ENCODE measurements at places on chromosomes 12 and 14. TPM values are rescaled to one million over a fixed set of nuclear protein-coding genes. Genes with fewer than 3 reads are reported as not detected.

- no peaks in the 10 kb centered on the region for H3K36me3 ChIP-seq
- no peaks in the 10 kb centered on the region for H3K27me3 ChIP-seq
- H3K4me1 ChIP-seq: peaks cover 10% of the 10 kb centered on the region
- DNase-seq: no peak
Measured at GRCh38 chr12:116122628-116123027, 154.9 kb downstream of the MED13L start.

DNA sequence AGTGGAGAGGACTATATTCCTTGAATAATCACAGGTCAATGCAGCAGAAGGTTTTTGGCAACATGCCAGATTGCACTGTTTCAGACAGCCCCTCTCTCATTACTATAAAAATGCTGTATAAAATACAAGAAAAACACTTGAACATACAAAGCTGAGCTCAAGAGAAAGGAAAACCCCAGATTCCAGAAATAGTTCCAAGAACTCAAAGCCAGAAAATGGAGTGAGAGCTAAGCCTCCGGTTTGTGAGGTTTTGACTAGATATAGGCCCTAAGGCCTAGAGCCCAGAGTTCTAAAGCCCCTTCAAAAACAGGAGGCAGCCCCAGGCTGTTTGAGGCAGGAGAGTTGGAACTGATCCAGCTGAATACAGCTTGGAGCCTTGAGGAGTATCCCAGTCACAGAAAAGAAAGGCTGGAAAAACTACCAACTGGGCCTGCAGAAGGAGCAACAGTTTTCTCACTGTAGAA lies 29.4 kb upstream of the ACTN1 start:
- H3K27me3 ChIP-seq: no peaks in the 10 kb centered on the region
- H3K27ac ChIP-seq: peak overlapping the region; percentile 24
- no peaks in the 10 kb centered on the region for H3K36me3 ChIP-seq
- no peak for DNase-seq
- H3K4me1 ChIP-seq: peaks cover 3% of the 10 kb centered on the region

Gene PRKD1
- total RNA-seq: 12.4 TPM

DNA sequence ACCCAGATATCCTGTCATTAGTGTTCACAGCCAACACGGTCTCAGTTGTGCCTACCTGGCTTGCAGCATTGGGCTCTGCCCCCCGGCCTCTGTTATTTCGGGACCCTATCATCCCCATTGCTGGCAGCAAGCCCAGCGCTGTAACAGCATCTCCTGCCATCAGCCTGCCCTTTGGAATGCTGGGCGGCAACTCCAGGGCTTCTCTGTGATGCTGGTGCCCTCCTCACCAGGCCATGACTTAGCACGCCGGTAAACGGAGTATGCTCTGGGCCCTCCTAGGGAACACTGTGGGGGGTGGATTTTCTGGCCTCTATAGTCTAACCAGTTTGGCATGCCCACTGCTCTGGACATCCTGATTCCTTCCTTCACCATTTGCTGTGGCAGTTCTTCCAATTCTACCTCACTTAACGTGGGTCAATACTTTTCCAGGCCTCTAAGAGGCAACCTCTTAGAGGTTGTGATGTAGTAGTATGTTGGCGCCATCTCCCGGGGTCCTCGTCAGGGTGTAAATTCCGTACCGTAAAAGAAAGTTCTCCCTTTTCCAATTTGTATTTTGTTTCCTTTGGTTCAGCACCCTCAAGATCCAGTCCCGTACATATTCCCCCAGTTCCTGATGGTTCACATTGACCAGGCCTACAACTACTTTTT lies 80.0 kb downstream of the SINHCAF start:
- no peak overlapping the region for H3K27ac ChIP-seq
- no peak overlapping the region for H3K4me3 ChIP-seq
- no peaks in the 10 kb centered on the region for H3K27me3 ChIP-seq
- no peaks in the 10 kb centered on the region for H3K4me1 ChIP-seq

GRCh38 chr12:120337730-120338129 lies 10.2 kb upstream of the PLA2G1B start:
- no peak for DNase-seq
- no peak overlapping the region for H3K4me3 ChIP-seq
- no peaks in the 10 kb centered on the region for H3K27me3 ChIP-seq

GRCh38 chr14:74085828-74086227 lies 1.1 kb downstream of the LIN52 start:
- no peak overlapping the region for H3K27ac ChIP-seq
- no peaks in the 10 kb centered on the region for H3K27me3 ChIP-seq
- H3K4me1 ChIP-seq: peaks cover 4% of the 10 kb centered on the region
- H3K36me3 ChIP-seq: peaks cover 4% of the 10 kb centered on the region
- DNase-seq: no peak

- no peaks in the 10 kb centered on the region for H3K36me3 ChIP-seq
- no peak for DNase-seq
- H3K27ac ChIP-seq: no peak overlapping the region
- H3K27me3 ChIP-seq: no peaks in the 10 kb centered on the region
Measured at GRCh38 chr14:87691042-87691881, 301.7 kb downstream of the GALC start.

GRCh38 chr14:92475451-92476187 lies 38.0 kb upstream of the RIN3 start:
- H3K4me3 ChIP-seq: no peak overlapping the region
- no peaks in the 10 kb centered on the region for H3K36me3 ChIP-seq
- H3K27me3 ChIP-seq: no peaks in the 10 kb centered on the region
- no peaks in the 10 kb centered on the region for H3K4me1 ChIP-seq
